Left renal cortex interstitium (tissue), 4 donors: ENCODE measurements at places on chromosomes 11 and 22.

DNA sequence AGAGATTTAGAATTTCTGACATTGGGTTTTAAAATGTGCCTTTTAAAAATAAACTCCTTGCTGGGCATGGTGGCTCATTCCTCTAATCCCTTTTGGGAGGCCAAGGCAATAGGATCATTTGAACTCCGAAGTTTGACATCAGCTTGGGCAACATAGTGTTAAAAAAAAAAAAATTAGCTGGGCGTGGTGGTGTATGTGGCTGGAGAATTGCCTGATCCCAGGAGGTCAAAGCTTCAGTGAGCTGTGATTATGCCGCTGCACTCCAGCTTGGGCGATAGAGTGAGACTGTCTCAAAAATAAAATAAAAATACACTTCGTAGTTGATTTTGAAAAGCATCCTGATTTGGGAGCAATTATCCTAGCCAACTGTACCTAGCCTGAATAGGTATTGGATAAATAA is 3.4 kb upstream of the APLP2 start:
- DNase-seq = no peak

- no peak for DNase-seq
Measured at GRCh38 chr11:76700177-76701100, 29.9 kb upstream of the LRRC32 start.

GRCh38 chr11:44978961-44979331 is 28.3 kb upstream of the TP53I11 start:
- DNase-seq = no peak

- DNase-seq = no peak
Measured at GRCh38 chr22:49163258-49163959, 664.3 kb downstream of the BRD1 start.
